ENCODE measurements at places on chromosomes 1 and 21.

DNA sequence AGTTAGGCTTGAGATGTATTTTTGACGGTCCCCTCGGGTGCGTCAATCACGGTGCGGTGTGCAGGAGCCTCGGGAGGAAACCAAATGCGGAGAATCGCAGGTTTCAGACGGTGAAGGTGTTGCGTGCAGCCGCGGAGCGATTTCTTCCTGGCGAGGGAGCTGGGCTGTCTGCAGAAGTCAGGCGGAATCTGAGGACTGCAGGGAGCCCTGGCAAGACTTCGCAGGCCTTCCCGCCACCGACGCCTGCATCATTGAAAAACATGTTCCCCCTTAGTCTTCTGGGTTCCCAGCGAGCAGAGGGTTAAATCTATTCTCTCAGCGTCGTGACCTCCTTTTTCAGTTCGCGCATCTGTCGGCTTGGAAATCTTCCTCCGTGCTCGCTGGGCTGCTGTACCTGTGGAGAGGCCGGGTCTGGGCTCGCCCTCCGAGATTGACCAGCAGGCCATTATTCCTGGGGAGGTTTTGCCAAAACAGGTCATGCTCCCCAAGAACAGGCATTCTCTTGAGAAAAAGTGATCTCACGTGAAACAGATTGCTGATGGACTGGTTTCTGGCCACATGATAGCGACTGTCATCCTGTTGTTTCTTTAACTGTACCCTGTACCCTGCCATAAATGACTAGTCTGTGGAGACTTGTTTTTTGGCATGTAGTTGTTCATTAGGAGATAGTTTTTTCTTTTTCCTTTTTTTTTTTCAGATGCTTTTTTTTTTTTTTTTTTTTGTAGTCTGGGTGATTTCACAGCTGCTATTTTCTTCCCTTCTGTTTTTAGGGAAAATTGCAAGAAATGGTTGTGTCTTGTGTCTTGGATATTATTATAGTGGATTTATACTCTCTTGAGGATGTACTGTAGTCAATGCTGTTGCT lies 894 bp downstream of the EPB41 start:
- peak; percentile 80 for DNase-seq

- DNase-seq = no peak
Measured at GRCh38 chr1:166489670-166490436, 323.1 kb upstream of the FAM78B start.

DNA sequence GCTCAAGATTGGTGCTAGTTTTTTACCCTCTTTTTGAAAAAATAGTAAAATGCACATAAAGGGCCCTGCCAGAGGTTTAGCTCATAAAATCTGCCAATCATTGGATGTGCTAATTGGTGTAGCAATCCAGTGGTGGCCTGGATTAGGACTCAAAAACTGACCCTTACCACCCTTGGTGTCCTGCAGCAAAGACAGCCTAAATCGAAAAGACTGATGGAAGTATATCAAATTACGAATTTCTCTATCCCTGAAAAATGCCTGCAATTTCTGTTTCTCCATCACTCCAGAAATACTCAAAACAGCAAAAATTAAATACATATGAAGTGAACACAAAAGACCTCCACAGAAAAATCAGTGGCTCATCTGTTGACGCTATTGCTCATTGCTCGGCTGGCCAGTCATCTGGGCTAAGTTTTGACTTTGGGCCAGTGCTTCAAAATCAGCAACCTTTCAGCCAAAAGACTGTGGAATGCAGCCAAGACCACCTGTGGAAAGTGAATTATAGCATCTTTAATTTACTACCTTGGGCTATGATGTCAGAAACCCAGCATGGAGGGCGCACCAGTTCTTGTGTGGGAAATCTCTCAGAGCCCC lies 30.0 kb downstream of the WLS start:
- no peak for DNase-seq

DNA sequence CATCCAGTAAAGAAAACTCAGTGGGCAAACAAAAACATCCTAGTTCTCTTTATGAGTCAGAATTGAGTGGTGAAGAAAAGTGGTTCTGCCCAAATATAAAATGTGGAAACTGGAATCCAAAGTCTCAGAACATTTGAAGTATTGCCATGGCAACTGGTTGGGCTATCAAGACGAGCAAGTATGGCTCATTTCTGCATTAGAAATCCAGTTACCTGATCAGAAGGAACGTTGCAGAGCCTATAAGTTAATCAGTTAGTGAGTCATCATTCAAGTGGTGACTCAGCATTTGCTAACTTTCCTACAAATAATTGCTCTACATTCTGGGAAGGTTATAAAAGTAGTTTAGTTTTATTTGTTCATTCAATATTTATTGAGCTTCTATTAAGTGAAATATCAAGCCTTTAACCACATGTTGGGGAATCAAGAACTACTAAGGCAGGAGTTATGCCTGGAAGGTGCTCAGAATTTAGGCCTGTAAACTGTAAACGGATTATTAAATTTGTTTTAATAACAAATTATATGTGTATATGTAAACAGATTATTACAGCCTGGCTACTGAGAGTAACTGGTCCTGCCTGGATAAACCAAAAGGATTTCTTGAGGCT lies 104.3 kb downstream of the PAPPA2 start:
- DNase-seq = no peak

DNA sequence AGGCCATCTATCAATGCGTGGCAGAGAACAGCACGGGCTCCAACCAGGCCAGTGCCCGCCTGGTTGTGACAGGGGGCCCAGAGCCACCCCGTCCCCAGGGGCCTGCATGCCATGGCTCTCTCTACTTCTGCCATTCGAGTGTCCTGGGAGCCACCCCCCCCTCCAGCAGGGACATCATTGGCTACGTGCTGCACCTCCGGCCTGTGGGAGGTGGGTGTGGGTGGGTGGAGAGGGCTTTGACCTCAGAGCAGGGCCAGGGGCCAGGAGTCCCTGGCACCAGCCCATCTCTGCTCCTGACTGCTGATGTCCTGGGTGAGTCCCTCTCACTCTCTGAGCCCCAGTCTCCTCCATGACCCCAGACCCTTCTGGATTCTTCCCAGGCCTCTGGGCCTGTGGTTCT lies 25.3 kb downstream of the SLC27A3 start:
- DNase-seq = no peak

DNA sequence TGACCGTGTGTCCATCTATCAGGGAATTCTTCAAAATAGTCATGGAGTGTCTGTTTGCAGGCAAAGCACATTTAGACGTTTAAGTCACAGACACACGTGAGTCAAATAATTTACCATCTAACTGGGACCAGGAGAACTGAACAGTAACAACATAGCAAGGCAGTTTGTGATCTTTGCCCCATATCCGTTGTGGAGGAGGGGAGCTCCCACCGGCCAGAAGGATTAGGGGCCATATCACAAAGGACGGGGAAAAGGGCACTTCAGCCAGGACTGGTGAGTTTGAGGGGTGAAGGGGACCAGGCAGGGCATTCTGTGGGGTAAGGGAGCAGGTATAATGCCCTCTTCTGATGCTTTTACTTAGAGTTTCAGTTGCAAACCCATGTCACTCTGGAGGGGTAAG lies 22.9 kb downstream of the ELAPOR1 start:
- no peak for DNase-seq

DNA sequence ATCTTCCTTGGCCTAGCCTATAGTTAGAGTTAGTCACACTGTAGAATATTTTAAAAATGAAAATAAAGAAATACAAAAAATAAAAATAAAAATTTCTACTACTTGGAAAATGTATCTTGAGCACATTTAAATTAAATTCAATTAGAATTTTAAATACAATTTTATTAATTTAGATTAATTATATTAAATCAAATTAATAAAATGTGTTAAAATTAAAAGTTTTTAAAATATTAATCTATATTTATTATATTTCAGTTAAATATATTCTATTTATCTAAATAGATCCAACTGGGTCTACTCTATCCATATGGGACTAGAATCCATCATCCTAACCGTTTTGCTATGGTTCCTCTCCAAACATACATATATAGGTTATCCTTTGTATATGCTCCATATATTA lies 588.3 kb upstream of the TMPRSS15 start:
- no peak for DNase-seq

DNA sequence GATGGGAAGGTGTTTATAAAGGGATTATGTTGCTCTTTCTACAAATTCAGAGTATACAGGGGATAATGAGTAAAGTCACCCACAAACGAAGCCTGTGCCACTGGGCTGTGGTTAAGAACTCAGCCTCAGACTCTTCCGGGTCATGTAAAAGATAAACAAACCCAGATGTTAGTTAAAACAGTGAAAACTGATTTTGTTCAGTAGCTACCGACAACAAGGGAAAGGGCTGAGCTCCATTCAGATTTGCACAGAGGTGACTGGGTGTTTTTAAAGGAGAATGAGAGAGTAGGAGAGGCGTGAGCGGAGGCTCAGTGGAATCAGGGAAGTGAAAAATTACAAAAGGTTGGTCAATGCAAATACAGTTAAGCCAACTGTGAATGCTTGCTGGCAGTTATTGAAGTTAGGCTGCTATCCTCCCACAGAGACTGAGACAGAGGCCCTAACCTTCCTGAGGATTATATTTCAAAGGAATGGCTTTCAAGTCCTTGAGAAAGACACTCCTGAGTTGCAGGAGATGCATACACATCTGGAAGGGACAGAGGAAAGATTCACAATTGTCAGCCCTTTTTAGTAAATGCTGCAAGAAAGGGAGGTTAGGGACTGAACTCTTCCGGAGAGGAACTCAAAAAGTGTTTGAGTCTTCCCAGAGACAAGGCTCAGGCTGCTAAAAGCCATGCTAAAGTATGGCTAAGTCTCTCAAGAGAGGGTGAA lies 29.9 kb upstream of the SAMD13 start:
- no peak for DNase-seq

DNA sequence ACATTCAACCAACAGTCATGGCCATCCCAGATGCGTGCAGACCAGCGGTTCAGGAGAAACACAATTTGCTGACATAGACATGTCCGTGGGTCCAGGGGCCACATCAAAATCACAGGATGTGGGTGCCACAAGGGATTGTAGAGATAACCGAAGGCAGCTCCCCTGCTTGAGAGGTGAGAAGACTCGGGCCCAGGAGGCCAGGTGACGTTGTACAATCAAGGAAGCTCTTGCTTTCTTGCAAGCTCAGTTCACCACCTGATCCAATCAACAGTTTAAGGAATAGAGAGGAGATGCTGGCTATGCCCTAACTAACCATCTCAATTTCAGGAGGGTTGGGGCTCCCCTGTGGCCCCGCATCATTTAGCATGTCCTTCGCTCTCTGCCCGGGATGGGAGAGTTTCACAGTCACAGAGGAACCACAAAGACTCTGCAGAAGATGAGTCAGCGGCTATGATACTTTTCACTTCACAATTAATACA lies 19.5 kb downstream of the UBASH3A start:
- no peak for DNase-seq

GRCh38 chr1:35656863-35657232 lies 15.5 kb upstream of the PSMB2 start:
- no peak for DNase-seq

- peak; percentile 88 for DNase-seq
Measured at GRCh38 chr1:53172426-53173128, 24.0 kb upstream of the CPT2 start.

- no peak for DNase-seq
Measured at GRCh38 chr21:42748620-42749176, 95.3 kb downstream of the PDE9A start.

- DNase-seq = no peak
Measured at GRCh38 chr1:37940299-37940947, 6.4 kb downstream of the INPP5B start.

DNA sequence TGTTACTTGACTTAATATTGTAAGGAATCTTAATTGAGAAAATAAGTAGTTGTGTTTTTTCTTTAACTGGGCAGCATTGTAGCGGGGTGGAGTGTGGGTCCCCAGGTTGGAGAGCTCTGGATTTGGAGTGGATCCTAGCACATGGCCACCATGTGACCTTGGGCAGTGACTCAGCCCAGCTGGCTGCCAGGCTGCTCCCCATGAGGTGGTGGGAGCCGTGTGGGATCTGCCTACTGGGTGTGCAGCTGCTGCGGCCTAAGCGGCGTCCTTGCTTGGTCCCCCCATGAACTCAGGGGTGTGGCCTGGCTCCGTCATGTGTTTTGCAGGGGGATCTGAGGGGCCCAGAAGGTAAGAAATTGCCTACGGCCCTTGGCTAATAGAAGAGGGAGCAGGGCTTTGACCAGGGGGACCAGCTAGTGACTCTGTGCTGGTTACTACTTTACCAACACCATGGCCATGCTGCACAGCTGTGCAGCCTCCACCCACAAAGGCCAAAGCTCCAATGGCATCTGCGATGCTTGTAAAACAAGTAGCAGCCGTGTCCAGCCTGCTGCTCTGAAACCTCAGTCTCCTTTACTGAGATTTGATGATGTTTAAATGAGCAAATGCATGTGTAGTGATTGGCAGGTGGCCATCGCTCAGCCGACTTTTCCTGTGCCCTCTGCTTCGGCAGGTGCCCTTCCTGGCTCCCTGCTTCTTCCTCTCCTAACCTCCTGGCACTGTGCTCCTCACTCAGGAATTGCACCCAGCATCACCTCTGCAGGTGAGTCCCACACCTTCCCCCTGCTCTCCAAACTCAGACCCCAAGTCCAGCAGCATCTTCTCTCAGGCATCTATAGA lies 68.3 kb downstream of the ADARB1 start:
- DNase-seq = no peak

DNA sequence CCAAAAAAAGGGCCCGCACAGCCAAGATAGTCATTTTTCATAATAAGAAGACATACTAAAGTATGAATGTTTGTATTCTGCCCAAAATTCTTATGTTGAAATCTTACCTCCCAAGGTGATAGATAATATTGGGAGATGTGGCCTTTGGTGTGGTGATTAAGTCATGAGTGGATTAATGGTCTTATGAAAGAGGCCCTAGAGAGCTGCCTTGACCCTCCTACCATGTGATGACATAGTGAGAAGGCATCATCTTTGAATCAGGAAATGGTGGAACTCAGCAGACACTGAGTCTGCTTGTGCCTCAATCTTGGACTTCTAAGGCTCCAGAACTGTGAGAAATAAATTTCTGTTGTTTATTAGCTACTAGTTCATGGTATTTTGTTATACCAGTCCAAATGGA lies 11.8 kb upstream of the RNPC3 start:
- DNase-seq = no peak

DNA sequence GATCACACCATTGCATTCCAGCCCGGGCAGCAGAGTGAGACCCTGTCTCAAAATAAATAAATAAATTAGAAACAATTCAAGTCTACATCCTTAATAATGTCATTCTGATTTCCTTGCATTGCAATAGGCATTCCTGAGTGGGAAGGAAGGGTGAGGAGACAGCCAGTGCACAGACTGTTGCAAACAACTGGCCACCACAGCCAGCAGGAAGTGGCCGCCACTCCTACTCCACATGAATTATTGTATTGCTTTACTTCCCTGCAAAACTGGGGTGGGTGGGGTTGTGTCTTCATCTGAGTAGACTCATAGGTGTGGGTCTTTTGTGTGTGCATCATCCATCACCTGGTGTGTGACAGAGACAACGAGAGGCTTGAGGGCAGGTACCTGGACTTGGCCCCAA lies 60.1 kb downstream of the OPTC start:
- DNase-seq = no peak

DNA sequence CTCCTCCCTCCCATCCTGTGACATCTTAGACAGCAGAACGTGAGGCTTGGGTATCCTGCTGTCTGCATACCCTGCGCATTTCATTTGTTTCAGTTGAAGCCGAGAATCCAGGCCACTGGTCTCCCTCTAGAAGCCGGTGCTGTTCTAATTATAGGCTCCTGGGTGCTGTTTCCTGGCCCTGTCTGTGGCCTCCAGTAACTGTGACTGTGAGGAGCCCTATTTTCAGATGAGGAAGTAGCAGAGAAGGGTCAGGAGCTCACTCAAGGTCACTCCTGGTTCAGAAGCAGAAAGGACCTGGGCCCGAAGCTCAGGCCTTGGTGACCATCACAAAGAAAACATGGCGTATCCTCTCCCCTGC lies 24.0 kb downstream of the COQ8A start:
- no peak for DNase-seq

Data from NCI-H82 (cell line).